Esophagus squamous epithelium (tissue), 5 donors: ENCODE measurements at places on chromosomes 16 and 17.

- DNase-seq: no peak
Observed at GRCh38 chr16:31869511-31870201, 4.0 kb upstream of the ZNF267 start.

DNA sequence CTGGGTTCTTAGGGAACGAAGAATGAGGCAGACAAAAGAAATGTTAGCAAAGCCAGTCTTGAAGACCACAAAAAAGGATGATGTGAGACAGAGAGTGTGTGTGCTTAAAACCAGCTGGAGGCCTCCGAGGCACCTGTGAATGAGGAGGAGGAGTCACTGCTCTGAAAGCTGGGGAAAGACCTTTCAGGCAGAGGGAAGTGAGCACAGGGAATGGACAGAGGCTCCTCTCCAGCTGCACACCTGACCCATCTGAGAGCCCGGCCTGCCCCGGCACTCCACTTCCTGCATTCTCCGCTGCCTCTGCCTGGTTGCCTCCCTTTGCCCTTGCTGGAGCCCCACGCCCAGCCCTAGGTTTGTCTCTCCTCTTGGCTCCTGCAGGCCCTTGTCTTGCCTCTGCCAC lies 55.2 kb upstream of the SREBF1 start:
- no peak for DNase-seq

DNA sequence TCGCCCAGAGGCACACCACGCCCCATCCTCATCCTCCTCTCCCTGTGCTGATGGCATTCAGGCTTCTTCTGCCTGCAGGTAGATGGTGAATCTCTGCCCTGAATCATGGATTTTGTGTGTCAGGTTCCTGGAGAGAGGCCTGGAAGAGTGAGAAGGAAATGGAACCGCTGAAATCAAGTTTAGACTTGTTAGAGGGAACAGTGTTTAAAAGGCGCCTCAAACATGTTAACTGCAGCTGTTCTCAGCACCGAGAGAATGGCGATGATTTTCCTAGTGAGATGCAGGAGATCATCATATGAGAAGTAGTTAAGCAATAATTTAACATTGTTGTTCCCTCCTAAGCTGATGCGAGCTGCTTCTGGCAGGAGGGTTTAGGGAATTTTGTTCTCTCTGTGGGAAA lies 744.4 kb upstream of the EEF2KMT start:
- DNase-seq: no peak

DNA sequence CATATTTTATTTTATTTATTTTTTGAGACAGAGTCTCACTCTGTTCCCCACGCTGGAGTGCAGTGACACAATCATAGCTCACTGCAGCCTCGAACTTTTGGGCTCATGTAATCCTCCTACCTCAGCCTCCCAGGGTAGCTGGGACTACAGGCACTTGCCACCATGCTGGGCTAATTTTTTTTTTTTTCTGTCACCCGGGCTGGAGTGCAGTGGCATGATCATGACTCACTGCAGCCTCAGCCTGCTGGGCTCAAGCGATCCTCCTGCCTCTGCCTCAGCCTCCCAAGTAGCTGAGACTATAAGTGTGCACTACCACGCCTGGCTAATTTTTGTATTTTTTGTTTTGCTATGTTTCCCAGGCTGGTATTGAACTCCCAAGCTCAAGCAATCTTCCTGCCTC lies 17.1 kb downstream of the UNC45B start:
- no peak for DNase-seq

DNA sequence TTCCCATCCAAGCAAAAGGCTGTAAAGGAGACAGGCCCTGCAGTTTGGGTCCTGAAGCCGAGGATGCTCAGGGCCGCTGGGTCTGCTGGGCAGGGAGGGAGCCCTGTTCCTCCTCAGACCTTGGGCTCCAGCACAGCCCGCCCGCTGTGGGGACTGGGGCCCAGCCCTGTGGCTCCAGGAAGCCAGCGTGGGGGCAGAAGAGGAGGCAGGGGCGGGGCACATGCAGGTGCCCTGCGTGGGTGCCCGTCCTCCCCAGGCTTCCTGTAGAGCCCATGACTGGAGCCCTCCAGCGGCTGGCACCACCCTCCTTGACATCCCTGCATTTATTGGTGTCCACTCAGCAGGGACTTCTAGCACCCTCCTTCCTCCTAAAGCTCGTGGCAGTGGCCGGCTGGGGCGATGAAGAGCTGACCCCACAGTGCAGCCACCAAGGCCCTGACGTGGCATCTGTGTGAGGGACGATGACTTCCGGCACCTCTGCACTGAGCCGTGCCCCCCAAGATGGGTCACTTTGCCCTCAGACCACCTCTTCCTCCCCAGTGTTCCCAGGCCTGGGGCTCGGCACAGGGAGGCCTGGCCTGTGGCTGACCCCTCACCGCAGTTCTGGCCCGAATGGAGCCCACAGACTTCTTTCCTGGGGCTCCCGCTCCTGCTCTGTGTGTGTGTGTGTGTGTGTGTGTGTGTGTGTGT lies 9.9 kb downstream of the PRSS27 start:
- no peak for DNase-seq

DNA sequence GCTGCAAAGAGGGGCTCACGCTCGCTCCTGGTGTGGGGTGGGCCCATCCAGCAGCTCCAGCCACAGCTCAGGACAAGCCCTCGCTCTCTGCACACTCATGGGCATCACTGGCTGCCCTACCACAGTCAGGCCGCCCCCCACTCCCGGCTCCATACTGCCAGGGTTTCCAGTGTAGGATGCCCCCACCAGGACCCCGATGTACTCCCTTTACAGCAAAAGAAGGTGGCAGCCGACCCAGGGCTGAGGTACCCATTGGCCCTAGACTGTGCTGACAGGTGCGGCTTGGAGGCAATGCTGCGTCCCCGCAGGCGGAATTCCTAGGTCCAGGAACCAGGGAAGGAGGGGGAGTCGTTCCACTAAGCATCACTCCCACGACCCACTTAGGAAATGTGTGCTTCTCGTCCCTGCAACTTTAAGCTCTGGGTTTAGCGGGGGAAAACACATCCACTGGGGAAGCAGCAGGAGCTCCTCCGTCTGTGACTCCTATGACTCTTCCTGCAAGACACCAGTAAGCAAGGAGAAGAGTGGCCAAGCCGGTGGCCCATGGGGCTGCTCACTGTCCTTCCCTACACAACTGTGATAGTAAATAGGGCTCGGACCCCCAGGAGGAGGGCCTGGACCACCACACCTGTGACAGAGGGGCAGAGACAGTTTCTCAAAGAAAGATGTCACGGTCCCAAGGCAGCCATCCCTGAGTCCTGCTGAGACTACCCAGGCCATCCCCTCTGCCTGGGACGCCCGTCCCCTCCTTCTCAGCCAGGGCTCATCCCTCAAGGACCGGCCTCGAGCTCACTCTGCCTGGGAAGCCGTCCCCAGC lies 13.1 kb downstream of the CORO7 start:
- DNase-seq: no peak

DNA sequence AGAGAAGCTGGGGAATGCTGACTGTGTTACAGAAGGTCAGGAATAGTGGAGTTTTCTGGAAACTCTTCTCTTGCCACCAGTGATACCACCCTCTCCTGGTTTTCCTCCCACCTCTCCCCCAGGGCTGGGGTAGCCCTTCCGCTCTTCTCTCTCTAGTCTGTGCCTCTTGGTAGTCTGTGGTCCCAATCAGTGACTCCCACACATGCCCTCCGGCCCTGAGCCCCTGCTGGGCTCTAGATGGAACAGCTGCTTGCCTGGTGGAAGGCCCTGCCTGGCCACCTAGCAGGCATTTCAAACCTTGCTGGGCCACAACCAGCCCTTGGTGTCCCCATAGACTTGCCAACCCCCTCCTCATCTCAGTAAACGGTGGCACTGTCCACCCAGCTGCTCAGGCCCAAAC lies 15.2 kb upstream of the MTSS2 start:
- DNase-seq: no peak
